ENCODE measurements at places on chromosomes 1 and 21. TPM values are rescaled to one million over a fixed set of nuclear protein-coding genes. Genes with fewer than 3 reads are reported as not detected.

- no peaks in the 10 kb centered on the region for H3K36me3 ChIP-seq
- H3K27ac ChIP-seq = no peak overlapping the region
- H3K4me3 ChIP-seq = no peak overlapping the region
Measured at GRCh38 chr1:6037338-6037762, 8.3 kb upstream of the KCNAB2 start.

- H3K27ac ChIP-seq = no peak overlapping the region
- H3K27me3 ChIP-seq = no peaks in the 10 kb centered on the region
- no peaks in the 10 kb centered on the region for H3K4me1 ChIP-seq
- DNase-seq = no peak
- H3K36me3 ChIP-seq = no peaks in the 10 kb centered on the region
Measured at GRCh38 chr1:242811092-242811840, 286.8 kb upstream of the PLD5 start.

GRCh38 chr1:64051796-64052195 lies 151.6 kb upstream of the UBE2U start:
- no peak for DNase-seq
- H3K4me1 ChIP-seq = no peaks in the 10 kb centered on the region
- H3K27ac ChIP-seq = no peak overlapping the region
- H3K36me3 ChIP-seq = peaks cover 4% of the 10 kb centered on the region

DNA sequence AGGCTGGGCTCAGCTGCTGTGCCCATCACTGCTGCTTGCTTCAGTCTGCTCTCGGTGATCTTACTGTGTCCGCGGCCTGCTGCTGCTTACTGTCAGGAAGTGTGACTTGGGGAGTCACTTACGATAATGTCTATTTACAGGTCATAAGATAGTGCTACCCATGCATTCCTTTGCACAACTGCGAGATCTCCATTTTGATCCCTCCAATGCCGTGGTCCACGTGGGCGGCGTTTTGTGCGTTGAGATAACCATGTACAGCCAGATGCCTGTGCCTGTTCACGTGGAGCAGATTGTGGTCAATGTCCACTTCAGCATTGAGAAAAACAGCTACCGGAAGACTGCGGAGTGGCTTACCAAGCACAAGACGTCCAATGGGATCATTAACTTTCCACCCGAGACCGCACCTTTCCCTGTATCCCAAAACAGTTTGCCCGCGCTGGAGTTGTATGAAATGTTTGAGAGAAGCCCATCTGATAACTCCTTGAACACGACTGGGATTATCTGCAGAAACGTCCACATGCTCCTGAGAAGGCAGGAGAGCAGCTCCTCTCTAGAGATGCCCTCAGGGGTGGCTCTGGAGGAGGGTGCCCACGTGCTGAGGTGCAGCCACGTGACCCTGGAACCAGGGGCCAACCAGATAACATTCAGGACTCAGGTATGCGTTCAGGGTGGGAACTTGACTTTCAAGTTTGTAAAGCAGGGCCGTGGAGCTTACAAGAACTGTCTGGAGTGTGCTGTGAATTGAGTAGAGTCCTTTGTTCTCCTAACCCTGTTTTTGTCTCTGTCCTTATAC lies 24.4 kb upstream of the PWP2 start:
- no peak overlapping the region for H3K4me3 ChIP-seq
- peak; percentile 55 for DNase-seq
- peaks cover 12% of the 10 kb centered on the region for H3K36me3 ChIP-seq
- H3K4me1 ChIP-seq = peaks cover 17% of the 10 kb centered on the region
- H3K27ac ChIP-seq = peak overlapping the region; percentile 7
- no peaks in the 10 kb centered on the region for H3K27me3 ChIP-seq

GRCh38 chr1:116261227-116261626 lies 111.8 kb upstream of the ATP1A1 start:
- H3K4me1 ChIP-seq = no peaks in the 10 kb centered on the region
- no peaks in the 10 kb centered on the region for H3K36me3 ChIP-seq
- H3K27ac ChIP-seq = no peak overlapping the region
- H3K4me3 ChIP-seq = no peak overlapping the region
- no peak for DNase-seq
- H3K27me3 ChIP-seq = no peaks in the 10 kb centered on the region

DNA sequence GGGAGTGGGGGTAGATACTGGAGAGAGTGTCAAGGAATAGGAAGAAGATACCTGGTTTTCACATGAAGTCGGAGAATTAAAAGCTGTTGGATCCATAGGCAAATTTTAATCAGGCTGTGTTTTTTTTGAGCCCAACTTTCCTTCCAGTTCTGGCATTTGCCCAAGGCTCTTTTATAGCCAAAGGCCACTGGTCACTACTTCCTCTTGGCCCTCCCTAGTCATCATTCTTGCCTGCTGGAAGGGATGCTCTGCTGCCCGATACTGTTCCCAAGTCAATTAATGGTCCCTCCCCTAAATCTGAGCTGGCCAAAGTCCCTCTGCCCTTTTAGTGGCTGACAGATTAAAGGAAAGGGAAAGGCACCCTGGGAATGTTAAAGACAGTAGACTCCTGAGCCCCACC lies 102.8 kb upstream of the ZNF648 start:
- H3K27me3 ChIP-seq = no peaks in the 10 kb centered on the region
- no peaks in the 10 kb centered on the region for H3K4me1 ChIP-seq
- H3K27ac ChIP-seq = no peak overlapping the region
- H3K36me3 ChIP-seq = no peaks in the 10 kb centered on the region
- H3K4me3 ChIP-seq = no peak overlapping the region
- DNase-seq = no peak

DNA sequence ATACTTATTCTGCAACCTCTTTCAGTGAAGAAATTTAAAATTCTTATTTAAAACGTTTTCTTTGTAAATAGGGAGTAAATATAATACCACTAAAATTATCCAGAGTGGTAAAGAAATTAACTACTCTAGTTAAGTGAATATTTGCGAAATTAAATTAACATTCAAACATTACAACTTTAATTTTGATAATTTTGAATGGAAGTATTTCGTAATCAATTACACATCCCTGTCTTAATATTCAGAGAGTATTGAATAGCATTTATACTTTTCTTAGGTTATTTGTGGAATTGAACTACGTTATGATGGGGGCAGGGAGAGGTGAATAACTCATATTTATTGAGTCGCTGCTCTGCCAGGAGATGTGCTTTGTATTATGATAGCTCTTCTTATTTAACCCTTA lies 96.3 kb upstream of the KIF26B start:
- H3K36me3 ChIP-seq = no peaks in the 10 kb centered on the region
- no peaks in the 10 kb centered on the region for H3K27me3 ChIP-seq
- peaks cover 4% of the 10 kb centered on the region for H3K4me1 ChIP-seq

DNA sequence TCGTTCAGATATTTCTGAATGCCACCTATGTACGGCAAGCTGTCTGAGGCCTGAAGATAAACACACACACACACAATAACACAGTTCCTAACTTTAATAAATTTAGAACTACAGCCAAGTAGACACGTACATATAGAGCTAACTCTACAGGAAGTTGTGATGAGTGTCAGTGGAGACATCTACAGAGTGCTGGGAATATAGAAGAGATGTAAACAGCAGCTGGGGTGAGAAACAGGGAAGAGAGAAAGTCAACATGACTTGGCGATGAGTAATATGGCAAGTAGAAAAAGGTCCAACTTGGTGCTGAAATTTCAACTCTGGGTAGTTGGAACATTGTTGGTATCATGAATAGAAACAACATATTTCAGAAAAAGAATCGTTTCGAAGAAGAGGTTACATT lies 206.5 kb downstream of the ZP4 start:
- H3K4me3 ChIP-seq = no peak overlapping the region
- no peak overlapping the region for H3K27ac ChIP-seq
- H3K27me3 ChIP-seq = no peaks in the 10 kb centered on the region
- no peak for DNase-seq
- H3K36me3 ChIP-seq = no peaks in the 10 kb centered on the region
- H3K4me1 ChIP-seq = peaks cover 10% of the 10 kb centered on the region

- peaks cover 6% of the 10 kb centered on the region for H3K4me1 ChIP-seq
- no peak overlapping the region for H3K27ac ChIP-seq
- H3K36me3 ChIP-seq = no peaks in the 10 kb centered on the region
- DNase-seq = no peak
- H3K4me3 ChIP-seq = no peak overlapping the region
Measured at GRCh38 chr1:184838504-184838951, 83.9 kb upstream of the EDEM3 start.

GRCh38 chr1:47756006-47756405 lies 241.2 kb downstream of the TRABD2B start:
- H3K27me3 ChIP-seq = no peaks in the 10 kb centered on the region
- H3K4me1 ChIP-seq = peaks cover 17% of the 10 kb centered on the region
- no peak overlapping the region for H3K4me3 ChIP-seq
- no peak overlapping the region for H3K27ac ChIP-seq

DNA sequence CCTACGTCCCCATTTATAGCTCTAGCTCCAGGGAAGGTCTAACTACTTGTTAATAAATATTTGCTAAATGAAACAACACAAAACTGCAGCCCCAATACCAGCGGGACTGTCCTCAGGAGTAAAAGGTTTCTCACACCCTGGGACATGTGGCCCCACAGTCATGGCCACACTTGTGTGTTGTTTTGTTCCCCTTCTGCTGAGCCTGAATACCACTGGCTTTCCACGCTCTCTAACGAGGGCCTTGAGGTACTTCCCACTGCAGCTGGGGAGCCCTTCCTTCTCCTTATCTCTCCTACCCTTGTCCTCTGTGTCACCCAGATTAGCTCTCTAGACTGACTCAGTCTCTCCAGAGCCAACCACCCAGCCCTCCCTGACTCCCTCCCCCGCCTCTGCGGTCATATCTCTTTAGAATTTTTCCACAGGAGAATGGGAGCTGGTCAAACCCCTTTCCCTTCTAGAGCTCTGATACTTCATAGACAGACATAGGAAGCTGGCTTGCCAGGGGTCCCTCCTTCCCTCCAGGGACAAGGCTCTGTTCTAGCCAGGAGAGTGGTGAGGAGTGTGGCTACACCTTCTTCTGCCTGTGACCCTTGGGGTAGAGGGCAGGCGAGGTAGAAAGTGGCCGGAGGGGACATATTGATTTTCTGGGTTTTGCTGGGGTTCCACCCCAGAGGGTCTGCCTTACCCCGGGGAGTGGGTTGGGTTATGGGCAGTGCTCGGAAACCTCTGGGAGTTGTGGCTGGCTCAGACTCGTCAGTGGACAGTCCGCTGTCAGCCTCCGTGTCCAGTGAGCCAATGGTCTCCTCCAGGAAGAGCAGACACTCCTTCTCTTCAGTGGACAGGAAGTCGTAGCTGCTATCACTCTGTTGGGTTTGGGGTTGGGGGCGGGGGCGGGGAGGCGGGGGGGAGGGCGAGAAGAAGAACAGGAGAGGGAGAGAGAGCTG lies 8.1 kb downstream of the C1orf116 start:
- H3K4me1 ChIP-seq = peaks cover 8% of the 10 kb centered on the region
- no peak overlapping the region for H3K4me3 ChIP-seq
- H3K27ac ChIP-seq = peak overlapping the region; percentile 95
- DNase-seq = no peak
- H3K27me3 ChIP-seq = no peaks in the 10 kb centered on the region

RNU1-4 gene
- under 0.01 TPM for total RNA-seq

All from lung (tissue), 17 donors.